ENCODE measurements at places on chromosomes 6 and 20.

- DNase-seq: no peak
These were observed 165.5 kb upstream of the OPRM1 start for GRCh38 chr6:153873541-153873940.

DNA sequence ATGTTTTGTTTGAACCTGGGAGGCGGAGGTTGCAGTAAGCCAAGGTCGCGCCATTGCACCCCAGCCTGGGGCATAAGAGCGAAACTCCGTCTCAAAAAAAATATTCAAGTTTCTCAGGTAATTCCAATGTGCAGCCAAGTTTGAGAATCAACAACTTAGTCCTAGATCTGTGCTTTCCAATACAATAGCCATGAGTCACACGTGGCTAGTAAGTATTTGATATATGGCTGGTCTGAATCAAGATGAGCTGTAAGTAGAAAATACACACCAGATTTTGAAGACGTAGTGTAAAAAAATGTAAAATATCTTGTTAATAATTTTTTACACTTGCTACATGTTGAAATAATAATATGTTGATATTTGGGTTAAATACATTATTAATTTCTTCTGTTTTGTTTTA, 35.0 kb upstream of the BTBD3 start:
- DNase-seq: no peak

DNA sequence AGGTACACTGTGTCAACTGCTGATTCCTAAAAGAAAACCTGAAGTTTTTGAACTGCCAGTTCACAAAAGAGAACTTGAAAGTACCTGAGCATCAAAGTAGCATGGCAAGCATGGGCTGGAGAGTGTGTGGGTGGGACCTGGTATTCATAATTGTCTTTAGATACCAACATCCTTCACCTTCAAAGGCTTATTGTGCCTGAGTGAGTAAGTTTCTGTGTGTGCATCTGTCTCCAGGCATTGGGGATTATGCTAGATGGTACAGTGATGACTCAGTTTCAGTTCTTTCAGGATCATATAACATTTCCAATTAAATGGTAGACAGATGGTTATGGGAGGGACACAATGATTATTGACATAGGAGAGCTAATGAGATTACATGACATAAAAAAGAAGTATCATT, 238.5 kb downstream of the ZFAND3 start:
- DNase-seq: no peak

- no peak for DNase-seq
These were observed 88.1 kb downstream of the YTHDF1 start for GRCh38 chr20:63127700-63128364.

GRCh38 chr20:4063631-4064030, 48.3 kb upstream of the RNF24 start:
- no peak for DNase-seq

DNA sequence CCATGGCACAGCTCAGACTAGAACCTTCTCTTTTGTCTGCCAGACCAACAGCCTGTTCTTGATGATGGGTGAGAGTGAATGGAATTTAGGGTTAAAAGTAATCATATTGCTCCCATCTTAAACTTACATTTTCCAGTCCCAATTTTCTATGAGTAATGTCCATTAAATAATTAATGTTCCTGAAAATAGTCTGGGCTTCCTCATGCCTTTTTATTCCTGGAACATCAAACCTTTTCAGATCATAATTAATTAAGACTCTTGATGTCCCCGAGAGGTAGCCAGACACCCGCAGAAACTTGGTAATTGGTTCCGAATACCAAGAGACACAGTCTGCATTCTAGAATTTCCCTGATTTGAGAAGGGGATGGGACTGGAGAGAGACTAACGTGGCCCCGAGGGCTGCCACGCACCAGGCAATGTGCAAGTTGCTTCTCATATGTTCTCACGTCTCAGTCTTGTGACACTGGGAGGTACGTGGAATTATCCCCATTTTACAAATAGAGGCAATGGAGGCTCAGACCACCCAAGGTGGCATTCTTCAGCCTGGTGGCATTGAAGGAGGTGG, 78.6 kb upstream of the TOX2 start:
- no peak for DNase-seq

- no peak for DNase-seq
These were observed 50.1 kb downstream of the CEP43 start for GRCh38 chr6:167049275-167049674.

DNA sequence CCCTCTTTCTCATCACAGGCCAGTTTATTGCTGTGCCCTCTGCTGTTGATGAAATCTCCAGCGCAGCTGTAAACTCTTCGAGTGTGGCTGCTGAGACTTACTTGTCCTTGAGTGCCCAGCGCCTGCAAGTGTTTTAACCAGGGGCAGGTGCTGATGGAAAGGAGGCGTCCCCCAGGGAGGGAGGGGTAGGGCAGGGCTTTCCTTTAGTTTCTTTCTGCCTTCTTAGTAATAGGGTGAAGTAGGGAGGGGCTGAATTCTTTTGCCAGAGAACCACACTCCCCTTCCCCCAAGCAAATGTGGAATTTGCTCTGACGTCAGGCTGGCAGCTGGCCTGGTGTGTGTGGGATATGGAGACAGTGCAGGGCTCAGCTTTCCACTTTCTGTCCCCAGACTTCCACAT, 61.2 kb downstream of the IGF2R start:
- DNase-seq: no peak

DNA sequence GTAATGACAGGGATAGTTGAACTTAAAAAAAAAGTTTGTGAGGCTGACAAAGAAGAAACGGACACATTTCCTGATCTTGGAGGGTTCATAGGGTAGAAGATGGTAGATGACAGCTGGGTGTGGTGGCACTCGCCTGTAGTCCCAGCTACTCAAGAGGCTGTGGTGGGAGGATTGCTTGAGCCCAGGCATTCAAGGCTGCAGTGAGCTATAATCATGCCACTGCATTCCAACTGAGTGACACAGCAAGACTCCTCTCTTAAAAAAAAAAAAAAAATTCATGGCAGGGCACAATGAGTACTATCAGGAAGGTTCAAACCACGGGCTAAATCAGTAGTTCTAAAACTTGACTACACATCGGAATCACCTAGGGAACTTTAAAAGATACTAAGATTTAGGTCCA, 2.0 kb upstream of the MICA start:
- peak; percentile 47 for DNase-seq

DNA sequence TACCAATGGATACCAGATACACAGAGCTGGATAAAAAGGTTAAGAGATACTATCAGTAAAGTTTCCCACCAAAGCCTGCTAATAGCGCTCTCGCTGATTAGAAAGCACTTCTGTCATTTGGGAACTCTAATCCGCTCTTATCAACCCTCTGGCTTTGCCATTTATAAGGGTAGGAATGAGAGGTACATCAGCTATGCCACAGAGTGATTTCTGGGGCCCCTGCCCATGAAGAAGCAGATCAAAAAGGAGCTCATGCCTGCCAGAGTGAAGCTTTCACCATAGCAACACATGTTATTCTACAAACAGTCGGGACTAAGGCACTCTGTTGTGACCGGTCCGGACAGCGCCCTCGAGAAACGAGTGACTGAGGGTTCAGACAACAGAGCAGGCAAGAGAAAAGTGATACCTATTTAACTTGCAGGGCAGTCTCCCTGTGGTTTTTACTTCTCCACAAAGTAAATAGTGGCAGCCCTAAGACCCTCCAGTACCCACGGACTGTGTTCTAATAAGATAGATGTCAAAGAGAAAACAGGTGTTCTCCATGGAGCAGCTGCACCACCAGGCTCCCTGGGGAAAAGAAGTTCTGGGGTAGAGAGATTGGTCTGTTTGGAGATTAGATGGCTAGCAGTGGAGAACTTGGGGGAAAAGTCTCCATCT, 5.6 kb downstream of the TRAM2 start:
- no peak for DNase-seq

GRCh38 chr6:27505209-27506027, 32.5 kb upstream of the ZNF184 start:
- DNase-seq: no peak

GRCh38 chr20:58260006-58260405, 31.6 kb upstream of the ANKRD60 start:
- no peak for DNase-seq

DNA sequence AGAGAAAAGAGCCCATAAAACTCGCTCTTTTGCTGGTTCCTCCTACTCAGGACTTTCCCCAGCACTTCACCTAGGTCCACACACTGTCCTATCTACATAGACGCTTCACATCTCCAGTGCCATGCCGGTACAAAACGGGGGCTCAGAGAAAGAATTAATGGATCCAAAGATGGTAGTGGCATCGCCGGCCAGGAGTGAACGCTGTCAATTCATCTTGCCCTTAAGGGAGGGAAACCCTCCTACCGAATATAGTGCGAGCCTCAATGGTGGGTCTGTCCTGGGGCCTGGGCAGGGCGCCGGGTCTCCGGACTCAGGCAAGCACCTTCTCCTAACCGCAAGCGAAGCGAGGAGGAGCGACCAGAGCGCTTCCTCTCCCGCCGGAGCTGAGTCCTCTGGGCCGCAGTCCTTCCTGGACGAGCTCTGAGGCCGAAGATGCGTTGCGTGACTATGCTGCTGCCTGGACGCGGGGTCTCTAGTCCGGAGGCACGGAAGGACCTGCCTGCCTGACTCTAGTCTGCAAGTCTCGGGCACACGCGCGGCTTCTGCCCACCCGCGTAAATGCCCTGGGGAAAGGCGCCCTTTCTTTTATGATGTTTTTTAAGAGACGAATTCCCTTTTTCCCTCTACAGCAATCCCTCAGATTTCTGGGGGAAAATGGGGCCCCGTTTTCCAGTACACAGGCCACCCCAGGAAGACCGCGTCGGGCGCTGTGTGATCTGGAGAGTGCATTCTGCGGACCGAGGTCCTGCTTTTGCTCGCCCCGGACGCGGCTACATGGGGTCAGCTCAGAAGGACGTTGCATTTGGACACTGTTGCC, 100.1 kb upstream of the PRDM1 start:
- DNase-seq: no peak

GRCh38 chr6:167392631-167393316, 67.9 kb downstream of the TTLL2 start:
- no peak for DNase-seq

GRCh38 chr6:28586962-28587745, 61.5 kb downstream of the GPX5 start:
- no peak for DNase-seq

GRCh38 chr6:44045672-44046015, 81.6 kb downstream of the MRPL14 start:
- no peak for DNase-seq

DNA sequence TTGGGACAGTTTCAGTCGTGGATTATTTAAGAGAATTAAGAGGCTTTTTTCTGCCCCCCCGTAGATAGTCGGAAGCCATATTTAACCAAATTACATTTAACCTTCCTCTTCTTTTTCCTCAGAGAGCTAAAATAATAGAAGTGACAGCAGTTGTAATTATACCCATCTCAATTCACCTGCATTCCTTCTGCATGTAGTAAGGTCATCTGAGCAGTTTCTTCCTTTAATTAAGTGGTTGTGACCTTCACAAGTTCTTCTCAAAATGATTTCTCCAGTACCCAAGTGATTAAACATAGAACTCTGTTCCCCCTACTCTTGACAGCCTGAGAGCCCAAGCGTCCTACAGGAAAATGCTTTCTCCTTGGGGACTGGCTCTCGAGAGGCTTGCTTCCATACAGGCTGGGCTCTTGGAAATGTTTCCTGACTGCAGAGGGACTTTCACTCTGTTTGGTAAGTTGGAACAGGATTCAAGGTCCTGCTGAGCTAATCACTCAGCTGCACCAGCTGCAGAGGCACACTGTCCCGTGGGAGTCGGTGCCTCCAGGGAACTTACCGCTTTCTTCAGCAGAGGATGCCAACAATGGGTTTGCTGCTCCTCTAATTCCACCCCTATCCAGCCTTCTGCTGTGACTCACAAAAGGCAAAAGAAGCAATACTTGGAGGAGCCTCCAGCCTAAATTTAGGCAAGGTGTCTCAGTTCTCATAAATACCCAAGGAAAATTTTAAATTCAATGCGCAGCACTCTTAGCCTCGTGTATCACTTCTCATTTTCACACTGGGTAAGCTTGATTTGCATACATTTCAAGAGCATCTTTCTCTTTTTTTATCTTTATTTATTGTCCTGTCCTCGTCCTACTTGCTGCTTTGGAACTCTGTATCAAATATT, 414.9 kb downstream of the KIF16B start:
- DNase-seq: no peak

- no peak for DNase-seq
These were observed 42.6 kb upstream of the CDH22 start for GRCh38 chr20:46350986-46351267.

- no peak for DNase-seq
These were observed 170.7 kb upstream of the PREP start for GRCh38 chr6:105573556-105573955.

GRCh38 chr6:51972659-51973058, 114.8 kb downstream of the PKHD1 start:
- DNase-seq: no peak

DNA sequence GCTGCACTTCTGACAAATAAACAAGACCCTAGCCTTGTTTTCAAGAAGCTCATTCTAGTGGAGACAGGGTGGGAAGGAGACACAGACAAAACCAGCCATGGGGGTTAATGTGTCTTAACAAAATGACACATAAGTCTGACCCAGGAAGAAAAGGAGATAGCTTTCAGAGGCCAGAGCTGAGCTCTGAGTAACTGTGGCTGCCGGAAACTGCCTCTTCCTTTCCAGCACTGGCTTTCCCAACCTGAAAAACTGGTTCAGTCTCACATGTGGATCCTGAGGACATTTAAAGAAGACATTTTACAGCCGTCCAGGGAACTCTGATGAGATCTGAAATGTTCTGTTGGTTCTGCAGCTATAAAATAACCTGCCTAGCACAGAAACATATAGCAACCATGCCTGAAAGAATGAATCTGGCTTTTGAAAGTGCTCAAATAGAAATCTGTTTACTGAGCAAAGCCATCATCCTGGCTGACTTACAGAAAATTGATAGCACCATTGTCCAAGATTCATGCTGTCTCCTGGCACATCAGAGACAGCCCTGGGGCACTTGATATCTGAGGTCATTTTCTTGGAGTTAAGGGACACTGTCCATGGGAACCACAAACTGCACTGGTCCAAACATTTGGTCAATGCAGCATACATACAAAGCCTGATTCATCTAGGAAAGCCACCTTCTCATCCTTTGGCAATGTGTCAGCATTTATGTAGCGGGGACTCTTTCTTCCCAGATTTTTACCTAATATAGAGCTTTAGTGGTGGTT, 83.2 kb upstream of the PAX1 start:
- DNase-seq: no peak

DNA sequence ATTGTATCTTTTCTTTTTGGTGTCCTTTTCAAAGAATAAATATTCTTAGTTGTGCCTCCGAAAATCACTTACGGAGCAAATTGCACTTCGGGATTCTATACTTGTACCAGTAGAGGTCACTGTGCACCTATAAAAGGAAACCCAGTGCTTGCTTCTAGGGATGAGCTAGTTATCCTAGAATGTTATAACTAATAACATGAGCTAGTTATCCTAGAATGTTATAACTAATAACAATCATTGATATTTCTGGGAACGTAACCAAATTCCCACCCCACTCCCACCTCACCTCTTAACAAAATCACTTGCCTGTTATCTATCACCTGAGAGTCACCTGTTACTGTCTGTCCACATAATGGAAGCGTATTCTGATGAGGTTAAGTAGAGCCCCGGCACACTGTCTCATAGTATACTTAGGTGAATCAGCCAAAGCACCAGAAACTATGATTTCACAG, 126.9 kb upstream of the TIAM2 start:
- DNase-seq: peak; percentile 45

GRCh38 chr6:149337320-149337719, 19.8 kb downstream of the TAB2 start:
- no peak for DNase-seq
